ENCODE measurements at places on chromosomes 5 and 9. TPM values are rescaled to one million over a fixed set of nuclear protein-coding genes. Genes with fewer than 3 reads are reported as not detected.

Gene MLANA
- 1.4 TPM for polyA plus RNA-seq

DNA sequence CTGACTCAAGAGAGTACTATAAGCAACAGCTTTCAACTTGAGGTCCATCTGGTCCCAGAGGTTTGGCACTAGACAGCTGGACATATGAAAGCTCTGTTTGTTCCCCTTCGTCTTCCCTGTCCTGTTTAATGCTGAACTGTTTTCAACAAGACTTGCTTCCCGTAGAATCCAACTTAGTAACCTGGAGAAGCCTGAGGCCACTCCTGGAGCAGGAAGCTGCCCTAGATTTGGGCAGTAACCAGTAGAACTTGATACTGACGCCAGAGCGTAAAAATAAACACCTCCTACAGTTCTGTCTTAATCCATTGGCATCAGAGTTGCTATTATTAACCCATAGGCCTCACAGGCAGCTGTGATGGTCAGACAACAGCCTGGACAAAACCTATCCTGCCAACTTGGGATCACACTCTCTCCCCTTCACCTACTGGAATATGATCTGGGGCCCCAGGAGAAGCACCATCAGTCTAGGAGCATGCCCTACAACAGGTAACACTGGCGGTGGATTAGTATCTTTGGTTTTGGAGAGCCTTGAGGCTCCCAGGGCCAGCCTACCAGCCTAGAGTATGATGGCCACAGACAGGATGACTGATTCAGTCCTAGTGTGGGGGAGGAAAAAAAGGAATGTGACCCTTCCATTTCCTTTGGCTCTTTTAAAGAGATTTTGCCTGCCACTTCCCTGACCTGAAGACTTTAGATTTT, 29.2 kb downstream of the RUSC2 start:
- DNase-seq, result no peak

Gene PRLR
- 47.5 TPM for polyA plus RNA-seq

DNA sequence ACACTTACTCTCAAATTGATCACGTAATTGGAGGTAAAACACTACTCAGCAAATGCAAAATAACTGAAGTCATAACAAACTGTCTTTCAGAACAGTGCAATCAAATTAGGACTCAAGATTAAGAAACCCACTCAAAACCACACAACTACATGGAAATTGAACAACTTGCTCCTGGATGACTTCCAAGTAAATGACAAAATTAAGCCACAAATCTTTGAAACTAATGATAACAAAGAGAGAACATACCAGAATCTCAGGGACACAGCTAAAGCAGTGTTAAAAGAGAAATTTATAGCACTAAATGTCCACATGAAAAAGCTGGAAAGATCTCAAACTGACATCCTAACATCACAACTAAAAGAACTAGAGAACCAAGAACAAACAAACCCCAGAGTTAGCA, 540.5 kb upstream of the CDH18 start:
- no peak for DNase-seq

Gene SH3RF2
- polyA plus RNA-seq, result 5.2 TPM

- no peak for DNase-seq
Observed at GRCh38 chr9:2126331-2126803, 111.2 kb downstream of the SMARCA2 start.

DNA sequence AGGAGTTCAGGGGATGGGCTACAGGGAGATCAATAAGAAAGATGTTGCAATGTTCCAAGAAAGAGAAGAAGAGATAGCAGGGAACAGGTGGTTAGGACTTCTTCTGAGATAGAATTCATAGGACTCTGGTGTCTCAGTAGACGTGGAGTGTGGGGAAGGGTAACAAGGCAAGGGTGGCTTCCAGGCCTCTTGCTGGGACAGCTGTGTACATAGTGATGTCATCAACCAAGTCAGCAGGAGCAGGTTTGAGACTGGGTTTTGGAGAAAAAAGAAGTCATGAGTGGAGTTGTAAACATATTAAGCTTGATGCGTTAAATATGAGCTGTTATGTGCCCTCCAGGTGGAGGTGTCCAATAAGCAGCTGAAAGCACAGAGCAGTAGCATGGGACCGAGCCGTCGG, 211.8 kb upstream of the RASEF start:
- no peak for DNase-seq

Gene NXNL2
- polyA plus RNA-seq, result 2.2 TPM

Gene SLC1A1
- 26.7 TPM for polyA plus RNA-seq

Gene DELE1
- polyA plus RNA-seq, result 93.5 TPM

Gene CCDC69
- 4.5 TPM for polyA plus RNA-seq

- DNase-seq, result no peak
Observed at GRCh38 chr9:80881320-80881719, 808.0 kb downstream of the TLE1 start.

DNA sequence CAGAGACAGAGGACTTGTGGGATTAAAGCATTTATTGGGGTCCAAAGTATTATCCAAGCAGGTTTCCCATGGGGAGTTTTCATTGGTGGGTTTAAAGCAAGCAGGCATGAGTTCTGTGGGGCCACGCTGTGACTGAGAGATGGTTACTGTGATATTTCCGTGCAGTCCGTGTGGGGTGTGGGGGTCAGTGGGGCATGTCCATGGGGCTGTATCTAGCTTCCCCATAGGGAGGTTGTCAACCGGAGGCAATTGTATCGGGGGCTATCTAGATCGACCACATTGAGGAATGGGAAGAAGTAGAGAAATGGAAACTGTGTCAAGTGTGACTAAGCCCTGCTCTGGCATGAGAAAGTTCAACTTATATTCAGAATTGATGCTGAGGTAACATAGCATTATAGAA, 7.1 kb upstream of the RPS23 start:
- DNase-seq, result no peak

DNA sequence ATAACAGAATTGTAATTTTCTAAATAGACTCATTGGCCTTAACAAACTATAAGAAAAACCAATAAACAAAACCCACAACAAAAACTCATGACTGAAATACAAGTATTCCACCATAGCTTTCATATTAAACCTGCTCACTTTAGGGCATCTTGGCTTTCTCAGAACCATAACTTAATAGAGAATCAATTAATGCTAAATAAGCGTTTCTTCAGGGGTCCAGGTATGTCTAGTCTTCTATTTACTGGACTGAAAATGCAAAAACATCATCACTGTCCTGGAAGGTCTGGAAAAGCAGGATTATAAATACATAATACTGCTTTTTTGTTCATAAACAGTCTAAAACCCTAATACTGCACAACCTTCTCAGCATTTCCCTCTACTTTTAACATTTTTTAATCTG, 6.2 kb upstream of the SMIM27 start:
- no peak for DNase-seq

DNA sequence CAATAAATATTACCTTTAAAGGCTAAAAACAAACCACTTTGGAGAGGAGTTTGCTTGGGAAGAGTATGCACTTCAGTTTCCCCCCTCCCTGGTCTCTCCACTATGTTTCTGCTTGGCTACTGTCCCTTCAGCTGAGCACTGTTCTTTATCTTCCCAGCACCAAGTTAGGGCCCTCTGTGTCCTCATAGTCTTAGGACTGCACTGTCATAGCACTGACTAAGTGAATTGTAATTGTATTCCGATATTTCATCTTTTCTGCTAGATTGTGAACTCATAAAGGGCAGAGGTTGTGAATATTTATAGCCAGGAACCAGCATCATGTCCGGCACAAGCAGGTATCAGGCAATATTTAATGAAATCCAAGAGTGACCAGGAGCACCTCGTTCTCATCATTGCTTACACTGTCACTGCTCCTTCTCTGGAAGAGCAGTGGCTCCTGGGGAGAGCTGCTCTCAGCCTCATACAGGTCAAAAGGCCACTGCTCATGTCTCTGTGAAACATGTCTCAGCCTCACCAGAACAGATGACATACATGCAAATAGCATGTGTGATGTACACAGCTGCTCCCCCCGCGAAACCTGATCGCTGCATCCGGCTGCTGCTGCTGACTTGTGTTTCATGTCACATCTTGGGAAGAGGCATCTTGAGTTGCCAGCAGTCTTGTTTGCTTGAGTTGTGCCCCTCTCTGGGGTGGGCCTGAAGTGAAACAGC, 279.7 kb upstream of the MSX2 start:
- DNase-seq, result no peak

DNA sequence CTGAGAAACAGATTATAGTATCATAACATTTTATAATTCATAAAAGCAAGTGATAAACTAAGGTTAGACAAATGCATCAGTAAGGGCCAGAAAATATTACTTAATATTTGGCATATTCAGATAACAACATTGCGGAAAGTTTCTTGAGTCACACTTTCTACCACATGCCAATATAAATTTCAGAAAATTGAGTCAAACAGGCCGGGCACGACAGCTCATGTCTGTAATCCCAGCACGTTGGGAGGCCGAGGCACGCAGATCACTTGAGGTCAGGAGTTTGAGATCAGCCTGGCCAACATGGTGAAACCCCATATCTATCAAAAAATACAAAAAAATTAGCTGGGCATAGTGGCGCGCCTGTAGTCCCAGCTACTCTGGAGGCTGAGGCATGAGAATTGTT, 47.1 kb downstream of the SLC38A9 start:
- no peak for DNase-seq

- no peak for DNase-seq
Observed at GRCh38 chr9:120110520-120110919, 469.4 kb downstream of the CDK5RAP2 start.

GRCh38 chr9:135850737-135851136, 56.6 kb downstream of the CAMSAP1 start:
- DNase-seq, result no peak

Gene UNC5A
- 0.42 TPM for polyA plus RNA-seq

Measured in renal cortex interstitium (tissue), 15 donors.